T follicular helper cell (primary cell): ENCODE measurements at places on chromosomes 16 and 17.

DNA sequence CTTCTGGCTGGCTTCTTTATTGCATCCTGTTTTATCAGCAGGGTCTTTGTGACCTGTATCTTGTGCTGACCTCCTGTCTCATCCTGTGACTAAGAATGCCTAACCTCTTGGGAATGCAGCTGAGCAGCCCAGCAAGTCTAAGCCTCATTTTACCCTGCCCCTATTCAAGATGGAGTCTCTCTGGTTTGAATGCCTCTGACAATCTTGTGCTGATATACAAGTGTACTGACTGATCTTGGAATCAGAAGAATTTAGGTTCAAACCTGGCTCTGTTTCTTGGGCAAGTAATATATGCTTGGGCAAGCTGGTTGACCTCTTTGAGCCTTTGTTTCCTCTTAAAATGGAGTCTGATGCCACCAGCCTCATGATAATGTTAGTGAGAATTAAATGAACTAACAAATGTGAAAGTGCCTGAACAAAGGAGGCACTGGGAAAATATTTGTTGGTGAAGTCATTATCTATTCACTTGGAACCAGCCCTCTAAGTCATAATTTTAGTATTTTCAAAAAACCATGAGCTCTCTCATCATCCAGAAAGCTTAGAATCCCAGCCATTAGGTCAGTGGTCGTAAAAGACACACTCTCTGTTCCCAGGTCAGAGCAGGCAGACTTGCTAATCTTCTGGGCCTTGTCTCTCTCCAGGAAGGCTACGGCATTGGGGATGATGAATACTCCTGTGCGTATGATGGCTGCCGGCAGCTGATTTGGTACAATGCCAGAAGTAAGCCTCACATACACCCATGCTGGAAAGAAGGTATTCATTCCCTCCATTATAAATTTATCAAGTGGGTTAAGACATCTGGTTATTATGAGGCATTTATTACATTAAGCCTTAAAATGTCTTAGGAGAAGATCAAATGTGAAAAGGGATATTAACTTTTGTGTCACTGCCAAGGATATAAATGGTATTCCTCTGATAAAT, 18.1 kb upstream of the ARL2BP start:
- no peak for DNase-seq

GRCh38 chr17:74452033-74452840, 14.2 kb upstream of the CD300A start:
- DNase-seq: no peak

DNA sequence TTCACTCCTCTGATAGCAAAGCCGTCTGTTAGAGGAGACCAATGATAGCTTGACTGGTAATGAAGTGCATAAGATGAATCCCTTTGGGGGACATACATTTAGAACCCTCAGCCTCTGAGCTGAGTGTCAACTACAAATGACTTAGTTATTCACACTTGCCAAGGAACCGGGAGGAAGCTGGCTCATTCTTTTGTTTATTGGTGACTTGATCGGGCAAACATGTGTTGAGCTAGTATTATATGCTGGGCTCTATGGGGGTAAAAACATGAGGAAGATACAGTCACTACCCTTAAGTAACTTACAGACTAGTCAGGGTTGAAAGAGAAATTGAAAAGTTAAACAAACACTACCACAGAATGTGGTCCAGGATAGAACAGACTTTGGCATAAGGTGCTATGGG, 3.0 kb downstream of the CCL16 start:
- no peak for DNase-seq

DNA sequence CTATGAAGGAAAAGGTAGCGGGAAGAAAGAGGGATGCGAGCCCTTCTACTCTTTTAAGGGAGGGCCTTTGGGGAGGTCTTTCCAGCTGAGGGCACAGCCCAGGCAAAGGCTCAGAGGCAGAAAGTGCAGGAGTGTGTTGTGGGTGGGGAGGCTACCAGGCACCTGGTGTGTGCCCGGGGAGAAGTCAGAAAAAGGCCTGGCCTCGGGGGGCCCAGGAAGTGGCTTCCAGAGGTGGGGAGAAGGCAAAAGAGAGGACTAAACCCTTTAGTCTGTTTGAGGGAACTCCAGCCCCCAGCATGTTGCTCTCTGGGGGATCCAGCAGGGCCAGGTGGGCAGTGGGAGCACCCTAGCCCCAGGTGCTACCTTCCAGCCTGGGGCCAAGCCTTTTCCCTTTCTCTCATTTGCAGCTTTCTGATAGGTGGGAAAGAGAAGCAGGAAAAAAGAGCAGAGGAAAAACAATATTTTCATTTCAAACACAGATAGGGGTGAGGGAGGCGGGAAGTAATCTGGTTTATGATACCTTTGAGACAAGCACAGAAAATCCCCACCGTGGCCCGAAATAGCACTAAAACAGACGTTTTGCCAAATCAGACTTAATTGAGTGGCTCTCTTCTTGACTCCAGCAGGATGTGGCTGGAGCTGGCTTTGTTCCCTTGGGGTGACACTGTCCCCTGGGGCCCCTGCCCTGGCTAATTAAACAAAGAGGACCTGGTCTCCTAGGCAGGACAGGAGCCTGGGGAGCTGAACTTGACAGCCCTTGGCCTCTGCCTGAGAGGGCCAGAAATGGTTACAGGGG, 10.4 kb downstream of the RAI1 start:
- no peak for DNase-seq

DNA sequence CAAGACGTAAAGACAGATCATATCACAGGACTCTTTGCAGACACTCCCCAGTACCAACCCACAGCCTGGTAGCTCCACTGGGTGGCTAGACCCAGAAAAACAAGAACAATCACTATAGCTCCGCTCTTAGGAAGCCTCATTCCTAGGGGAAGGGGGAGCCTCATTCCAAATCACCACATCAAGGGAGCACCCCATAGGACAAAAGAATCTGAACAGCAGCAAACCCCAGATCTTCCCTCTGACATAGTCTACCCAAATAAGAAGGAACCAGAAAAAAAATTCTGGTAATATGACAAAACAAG, 237.8 kb downstream of the CEP112 start:
- no peak for DNase-seq

- DNase-seq: no peak
Observed at GRCh38 chr16:27977966-27978365, 85.5 kb downstream of the GSG1L start.

GRCh38 chr16:84082835-84083569, 33.7 kb downstream of the MBTPS1 start:
- no peak for DNase-seq

GRCh38 chr16:9500872-9501271, 409.4 kb downstream of the HAPSTR1 start:
- DNase-seq: no peak

- no peak for DNase-seq
Observed at GRCh38 chr17:51888816-51889215, 269.7 kb downstream of the CA10 start.
